Hepatocyte (in vitro differentiated cells): ENCODE measurements at places on chromosomes 13 and 19. TPM values are rescaled to one million over a fixed set of nuclear protein-coding genes. Genes with fewer than 3 reads are reported as not detected.

The C13orf46 gene
- 0.20 TPM in 1 of 2 replicates, not detected in the other for total RNA-seq

- peak; percentile 64 for DNase-seq
- no peak overlapping the region for H3K4me3 ChIP-seq
- H3K27me3 ChIP-seq, result no peaks in the 10 kb centered on the region
- no peaks in the 10 kb centered on the region for H3K36me3 ChIP-seq
- no peaks in the 10 kb centered on the region for H3K4me1 ChIP-seq
- H3K27ac ChIP-seq, result no peak overlapping the region
These were observed 126.5 kb downstream of the NALCN start for GRCh38 chr13:101289764-101290163.

- H3K4me3 ChIP-seq, result no peak overlapping the region
- H3K36me3 ChIP-seq, result no peaks in the 10 kb centered on the region
- no peak overlapping the region for H3K27ac ChIP-seq
- no peaks in the 10 kb centered on the region for H3K27me3 ChIP-seq
- no peaks in the 10 kb centered on the region for H3K4me1 ChIP-seq
These were observed 19.6 kb downstream of the C13orf46 start for GRCh38 chr13:113954046-113954835.

DNA sequence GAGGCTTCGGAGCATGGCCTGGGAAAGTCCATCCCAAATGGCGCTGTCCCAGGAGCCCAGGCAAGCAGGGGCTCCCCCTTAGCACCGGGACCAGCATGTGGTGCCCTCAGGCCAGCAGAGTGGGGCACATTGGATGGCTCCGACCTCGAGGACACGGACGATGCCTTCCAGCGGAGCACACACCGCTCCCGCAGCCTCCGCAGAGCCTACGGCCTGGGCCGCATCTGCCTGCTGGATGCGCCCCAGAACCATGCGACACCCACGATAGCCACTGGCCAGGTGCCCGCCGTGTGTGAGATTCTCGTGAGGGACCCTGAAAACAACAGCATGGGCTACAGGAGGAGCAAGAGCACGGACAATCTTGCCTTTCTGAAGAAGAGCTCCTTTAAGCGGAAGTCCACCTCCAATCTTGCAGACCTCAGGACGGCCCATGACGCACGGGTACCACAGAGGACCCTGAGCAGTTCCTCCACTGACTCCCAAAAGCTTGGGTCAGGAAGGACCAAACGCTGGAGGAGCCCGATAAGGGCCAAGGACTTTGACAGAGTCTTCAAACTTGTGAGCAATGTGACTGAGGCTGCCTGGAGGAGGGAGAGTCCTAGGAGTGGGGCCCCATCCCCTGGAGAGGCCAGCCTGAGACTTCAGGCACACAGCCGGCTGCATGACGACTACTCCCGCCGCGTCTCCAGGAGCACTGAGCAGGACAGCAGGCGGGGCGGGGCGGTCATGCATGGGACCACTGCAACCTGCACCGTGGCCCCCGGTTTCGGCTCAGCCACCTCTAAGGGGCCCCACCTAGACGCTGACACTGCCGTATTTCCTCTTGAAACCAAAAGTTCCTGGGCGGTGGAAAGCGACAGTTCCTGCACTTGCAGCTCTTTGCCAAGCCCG, 63.1 kb downstream of the SPATA13 start:
- no peaks in the 10 kb centered on the region for H3K36me3 ChIP-seq
- no peak overlapping the region for H3K27ac ChIP-seq
- peaks cover 6% of the 10 kb centered on the region for H3K4me1 ChIP-seq
- no peak for DNase-seq
- no peak overlapping the region for H3K4me3 ChIP-seq

GRCh38 chr13:97979051-97979450, 25.6 kb downstream of the IPO5 start:
- H3K36me3 ChIP-seq, result no peaks in the 10 kb centered on the region
- H3K27ac ChIP-seq, result no peak overlapping the region
- H3K4me1 ChIP-seq, result peaks cover 11% of the 10 kb centered on the region
- no peaks in the 10 kb centered on the region for H3K27me3 ChIP-seq
